Endothelial cell of umbilical vein (primary cell): ENCODE measurements at places on chromosomes 2 and 18. TPM values are rescaled to one million over a fixed set of nuclear protein-coding genes. Genes with fewer than 3 reads are reported as not detected.

GRCh38 chr2:99150706-99151105, 4.0 kb downstream of the TSGA10 start:
- DNase-seq, result no peak
- H3K4me1 ChIP-seq, result peaks cover 8% of the 10 kb centered on the region
- H3K36me3 ChIP-seq, result no peaks in the 10 kb centered on the region
- H3K27me3 ChIP-seq, result no peaks in the 10 kb centered on the region
- no peak overlapping the region for H3K4me3 ChIP-seq

GRCh38 chr2:25749676-25750075, 76.3 kb upstream of the DTNB start:
- peaks cover 11% of the 10 kb centered on the region for H3K36me3 ChIP-seq
- no peaks in the 10 kb centered on the region for H3K27me3 ChIP-seq
- H3K4me3 ChIP-seq, result no peak overlapping the region
- no peaks in the 10 kb centered on the region for H3K4me1 ChIP-seq
- DNase-seq, result no peak

GRCh38 chr2:67217398-67217797, 179.7 kb upstream of the ETAA1 start:
- H3K27me3 ChIP-seq, result no peaks in the 10 kb centered on the region
- DNase-seq, result no peak
- no peaks in the 10 kb centered on the region for H3K36me3 ChIP-seq
- H3K27ac ChIP-seq, result no peak overlapping the region

GRCh38 chr2:164717000-164717803, 95.9 kb upstream of the GRB14 start:
- H3K4me1 ChIP-seq, result no peaks in the 10 kb centered on the region
- H3K27ac ChIP-seq, result no peak overlapping the region
- no peaks in the 10 kb centered on the region for H3K36me3 ChIP-seq
- DNase-seq, result peak; percentile 46
- H3K27me3 ChIP-seq, result no peaks in the 10 kb centered on the region

DNA sequence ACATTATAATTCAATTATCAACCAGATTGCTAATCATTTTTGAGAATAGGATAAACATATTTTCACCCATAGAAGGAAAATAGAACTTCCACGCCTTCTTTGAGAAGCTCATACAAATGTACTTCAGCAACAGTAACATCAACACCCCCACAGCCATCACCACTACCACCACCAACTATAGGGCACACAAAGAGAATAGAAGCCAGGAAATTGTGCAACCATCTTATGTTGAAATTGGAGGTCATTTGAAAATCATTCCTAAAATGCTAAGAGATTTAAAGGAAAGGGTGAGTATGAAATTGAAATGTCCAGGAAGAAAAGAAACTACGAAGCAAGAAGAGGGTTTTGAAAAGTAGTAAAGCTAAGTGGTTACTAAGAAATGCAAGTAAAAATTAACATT, 563.4 kb downstream of the ZNF804A start:
- no peaks in the 10 kb centered on the region for H3K4me1 ChIP-seq
- no peaks in the 10 kb centered on the region for H3K36me3 ChIP-seq
- no peak overlapping the region for H3K27ac ChIP-seq
- DNase-seq, result no peak
- H3K27me3 ChIP-seq, result no peaks in the 10 kb centered on the region

- H3K27ac ChIP-seq, result no peak overlapping the region
- H3K4me1 ChIP-seq, result peaks cover 11% of the 10 kb centered on the region
- H3K27me3 ChIP-seq, result peaks cover 77% of the 10 kb centered on the region
Observed at GRCh38 chr2:170822290-170823087, 5.8 kb downstream of the GAD1 start.

GRCh38 chr2:70806013-70806412, 14.4 kb downstream of the CLEC4F start:
- no peaks in the 10 kb centered on the region for H3K36me3 ChIP-seq
- H3K27me3 ChIP-seq, result peaks cover 6% of the 10 kb centered on the region
- H3K4me3 ChIP-seq, result no peak overlapping the region
- H3K27ac ChIP-seq, result no peak overlapping the region
- no peak for DNase-seq

DNA sequence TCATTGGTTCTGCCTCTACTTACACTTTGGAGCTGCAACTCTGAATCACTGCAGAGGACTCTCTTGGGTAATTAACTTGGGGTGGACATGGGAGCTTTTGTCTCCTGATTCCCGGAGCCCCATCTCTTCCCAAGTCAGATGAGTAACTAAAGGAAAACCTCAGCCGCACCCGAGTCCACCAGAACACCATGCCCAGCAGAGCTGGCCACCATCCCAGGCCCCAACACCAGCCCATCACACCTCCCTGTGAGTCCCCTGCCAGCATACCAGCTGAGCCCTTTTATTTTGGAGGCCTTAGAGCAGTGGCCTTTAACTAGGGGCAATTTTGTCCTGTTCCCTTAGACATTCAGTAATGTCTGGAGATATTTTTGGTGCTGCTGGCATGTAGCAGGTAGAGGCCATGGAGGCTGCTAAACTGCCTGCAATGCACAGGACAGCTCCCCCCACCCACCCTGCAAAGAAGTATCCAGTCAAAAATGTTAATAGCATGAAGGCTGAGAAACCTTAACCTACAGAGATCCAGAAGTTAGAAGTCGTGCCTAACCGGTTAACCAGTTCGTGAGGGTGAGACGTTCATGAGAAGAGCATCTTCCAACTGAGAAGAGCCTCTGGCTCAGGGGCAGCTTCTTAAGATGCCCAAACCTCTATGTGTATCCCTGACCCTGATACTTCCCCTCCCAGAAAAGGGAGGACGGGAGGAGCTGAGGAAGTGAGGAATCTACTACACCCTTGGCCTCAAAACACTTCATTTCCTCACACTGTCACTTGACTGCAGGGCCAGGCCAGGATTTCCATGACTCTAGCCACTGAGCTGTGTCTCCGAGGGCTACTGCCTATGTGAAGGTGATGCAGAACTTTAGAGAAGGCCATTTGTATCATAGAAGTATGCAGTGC, 139.9 kb upstream of the EPAS1 start:
- H3K27me3 ChIP-seq, result no peaks in the 10 kb centered on the region
- H3K4me1 ChIP-seq, result no peaks in the 10 kb centered on the region
- no peak for DNase-seq

GLI2 gene
- polyA plus RNA-seq, result 0.02 TPM in 1 of 2 replicates, not detected in the other

- H3K4me3 ChIP-seq, result no peak overlapping the region
- H3K27me3 ChIP-seq, result peaks cover 1% of the 10 kb centered on the region
- peak; percentile 21 for DNase-seq
- H3K27ac ChIP-seq, result no peak overlapping the region
- no peaks in the 10 kb centered on the region for H3K4me1 ChIP-seq
Observed at GRCh38 chr2:166179201-166179600, 51.4 kb upstream of the SCN1A start.

DNA sequence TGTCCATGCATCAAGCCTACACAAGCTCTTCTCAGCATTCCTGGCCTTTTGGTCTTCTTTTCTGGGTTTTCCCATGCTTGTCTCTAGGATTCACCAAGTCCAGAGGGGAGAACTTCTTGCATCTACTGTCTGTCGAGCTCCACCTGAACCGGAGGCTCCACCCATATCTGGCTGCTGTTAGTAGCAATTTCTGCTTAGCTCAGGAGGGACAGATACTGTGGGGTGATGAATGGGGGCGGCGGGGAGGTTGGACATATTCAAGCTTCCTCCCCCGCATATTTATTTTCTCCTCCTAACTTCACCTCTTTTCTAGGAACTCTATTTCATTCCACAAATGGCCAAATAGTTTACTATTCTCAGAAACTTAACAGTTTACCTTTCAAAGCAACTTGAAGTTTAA, 163.5 kb downstream of the PTH2R start:
- no peak for DNase-seq
- no peaks in the 10 kb centered on the region for H3K36me3 ChIP-seq
- no peak overlapping the region for H3K27ac ChIP-seq
- H3K4me1 ChIP-seq, result no peaks in the 10 kb centered on the region
- no peaks in the 10 kb centered on the region for H3K27me3 ChIP-seq

DNA sequence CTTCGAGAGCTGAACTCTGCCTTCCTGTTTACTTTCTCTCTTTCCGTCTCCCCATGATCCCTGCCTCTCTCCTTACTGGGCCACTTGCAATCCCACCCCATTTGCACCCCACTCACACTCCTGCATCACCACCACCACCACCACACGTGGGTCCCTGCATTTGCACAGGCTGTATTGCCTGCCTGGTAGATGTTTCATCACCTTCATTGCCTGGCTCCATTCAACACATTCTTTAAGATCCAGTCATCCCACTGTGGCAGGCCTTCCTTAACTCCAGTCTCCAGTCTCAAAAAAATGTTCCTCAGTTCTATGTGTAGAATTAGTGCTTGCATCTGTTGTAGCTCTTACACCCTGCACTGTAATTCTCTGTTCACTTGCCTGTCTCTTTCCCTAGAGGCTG, 13.9 kb downstream of the NOSTRIN start:
- H3K4me3 ChIP-seq, result no peak overlapping the region
- peaks cover 8% of the 10 kb centered on the region for H3K4me1 ChIP-seq
- no peak for DNase-seq
- H3K36me3 ChIP-seq, result no peaks in the 10 kb centered on the region
- no peaks in the 10 kb centered on the region for H3K27me3 ChIP-seq
